ENCODE measurements at places on chromosomes 7 and 10. TPM values are rescaled to one million over a fixed set of nuclear protein-coding genes. Genes with fewer than 3 reads are reported as not detected.

Gene AKR1C1
- total RNA-seq, result 14.2 TPM

Gene CRTAC1
- not detected for total RNA-seq

Gene ANKRD7
- 4.6 TPM for total RNA-seq

Gene ANKRD61
- 0.20 TPM for total RNA-seq

Gene PTN
- 26.4 TPM for total RNA-seq

Gene LRRC61
- total RNA-seq, result 7.9 TPM

Gene CTBP2
- 45.4 TPM for total RNA-seq

Gene RBM20
- total RNA-seq, result 0.36 TPM

- DNase-seq, result no peak
Measured at GRCh38 chr7:2106440-2106839, 126.3 kb downstream of the MAD1L1 start.

DNA sequence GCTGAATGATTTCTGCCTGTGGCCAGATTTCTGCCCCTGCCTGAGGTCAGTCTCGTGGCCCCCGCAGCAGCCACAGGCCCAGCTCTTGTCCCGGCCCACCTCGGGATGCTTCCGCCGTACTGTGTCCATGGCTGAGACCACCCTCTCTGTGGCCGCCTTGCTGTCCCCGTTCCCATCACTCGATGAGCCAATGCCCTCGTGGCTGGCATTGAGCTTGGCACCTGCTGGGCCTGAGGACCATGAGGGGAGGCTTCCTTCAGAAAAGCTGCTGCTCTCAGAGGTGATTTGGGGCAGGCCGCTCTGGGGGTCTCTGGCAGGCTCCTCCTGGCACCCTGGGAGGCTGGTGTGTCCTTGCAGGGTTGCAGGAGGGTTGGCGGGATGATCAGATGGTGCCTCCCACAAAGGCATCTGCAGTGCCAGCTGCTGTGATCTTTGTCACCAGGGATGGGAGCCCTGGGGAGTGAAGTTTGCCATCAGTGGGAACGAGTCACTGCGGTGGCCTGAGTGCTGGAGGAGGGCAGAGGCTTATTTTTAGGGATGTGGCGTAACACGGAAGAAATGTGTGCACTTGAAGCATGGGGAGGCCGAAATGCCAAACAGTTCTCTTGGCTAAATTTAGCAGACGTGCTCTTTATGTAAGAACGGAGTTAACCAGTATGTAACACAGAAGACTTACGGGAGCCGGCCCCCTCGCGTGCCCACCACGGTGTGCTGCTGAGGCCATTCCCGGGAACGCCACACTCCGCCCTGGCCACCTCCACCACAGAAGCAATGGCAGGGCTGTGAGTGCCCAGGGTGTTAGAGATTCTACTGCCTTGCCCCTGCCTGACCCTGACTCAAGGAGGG, 47.7 kb downstream of the VIPR2 start:
- no peak for DNase-seq

DNA sequence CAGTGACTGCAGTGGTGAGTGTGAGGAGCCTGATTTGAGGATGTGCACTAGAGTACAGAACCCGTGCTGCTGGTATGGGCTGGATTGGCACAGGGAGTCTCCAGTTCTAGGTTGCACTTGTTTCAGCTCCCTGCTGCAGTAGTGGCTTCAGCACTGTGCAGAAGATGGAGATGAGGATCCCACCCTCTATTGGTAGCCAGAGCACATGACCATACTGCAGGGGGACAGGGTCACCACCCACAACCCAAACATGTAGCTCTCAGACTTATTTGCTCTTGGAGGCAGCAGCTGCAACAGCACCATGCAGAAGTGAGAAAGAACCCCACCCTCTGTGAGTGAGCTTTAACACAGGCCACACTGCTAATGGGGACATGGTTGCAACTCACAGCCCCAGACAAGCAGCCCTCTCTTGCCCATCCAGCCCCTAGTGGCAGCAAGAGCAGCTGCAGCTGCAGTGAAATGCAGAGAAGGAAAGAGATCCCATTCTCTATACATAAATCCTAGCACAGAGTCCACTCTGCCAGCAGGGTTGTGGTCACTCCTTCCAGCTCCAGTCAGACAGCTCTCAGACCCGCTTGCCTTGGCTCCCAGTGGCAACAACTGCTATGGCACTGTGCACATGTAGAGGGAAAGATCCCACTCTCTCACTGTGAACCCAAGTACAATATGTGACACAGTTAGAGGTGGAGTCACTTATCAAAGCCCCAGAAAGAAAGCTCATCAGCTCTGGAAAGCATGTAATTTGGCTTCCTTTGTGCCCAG, 51.4 kb upstream of the SCIN start:
- DNase-seq, result no peak

GRCh38 chr10:79468841-79469585, 23.6 kb upstream of the ZCCHC24 start:
- no peak for DNase-seq

- DNase-seq, result no peak
Measured at GRCh38 chr7:36966636-36967035, 242.3 kb upstream of the AOAH start.

- DNase-seq, result no peak
Measured at GRCh38 chr7:50352282-50352681, 47.8 kb downstream of the IKZF1 start.

GRCh38 chr7:79454361-79454960, 994 bp upstream of the MAGI2 start:
- peak; percentile 31 for DNase-seq

GRCh38 chr7:42692621-42693020, 219.2 kb downstream of the C7orf25 start:
- no peak for DNase-seq

DNA sequence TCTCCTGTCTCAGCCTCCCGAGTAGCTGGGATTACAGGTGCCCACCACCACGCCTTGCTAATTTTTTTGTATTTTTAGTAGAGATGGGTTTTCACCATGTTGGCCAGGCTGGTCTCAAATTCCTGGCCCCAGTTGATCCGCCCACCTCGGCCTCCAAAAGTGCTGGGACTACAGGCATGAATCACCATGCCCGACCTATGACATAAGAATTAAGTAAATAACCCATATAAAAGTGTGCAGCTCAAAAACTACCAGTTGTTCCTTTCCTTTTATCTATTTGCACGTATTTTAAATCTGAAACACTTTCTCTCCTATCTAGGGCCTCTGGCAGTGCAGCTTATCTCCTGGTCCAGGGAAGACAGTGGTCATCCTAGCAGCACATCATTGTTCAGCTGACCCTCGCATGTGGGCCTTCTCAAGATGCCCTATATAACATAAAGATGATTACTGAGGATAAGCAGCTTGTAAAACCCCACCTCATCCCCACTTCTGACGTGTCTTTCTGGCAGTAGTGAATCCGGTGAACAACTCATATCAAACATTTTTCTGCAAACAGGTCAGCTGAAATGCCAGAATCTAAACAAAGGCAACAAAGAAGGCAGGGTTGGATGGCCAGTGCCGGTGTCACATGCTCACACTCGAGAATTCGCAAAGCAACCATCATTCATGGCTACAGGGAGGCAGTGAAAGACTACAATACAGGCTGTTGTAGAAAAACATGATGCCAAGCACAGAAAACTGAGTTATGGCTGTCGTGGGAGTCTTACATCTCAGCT, 36.0 kb upstream of the KCNIP2 start:
- DNase-seq, result peak; percentile 29

All from RPMI7951 (cell line).